ENCODE measurements at places on chromosomes 12 and 14. TPM values are rescaled to one million over a fixed set of nuclear protein-coding genes. Genes with fewer than 3 reads are reported as not detected.

GRCh38 chr12:107423531-107423930 lies 262.1 kb upstream of the PWP1 start:
- no peaks in the 10 kb centered on the region for H3K4me1 ChIP-seq
- no peak for DNase-seq
- no peaks in the 10 kb centered on the region for H3K27me3 ChIP-seq
- H3K4me3 ChIP-seq, result no peak overlapping the region

DNA sequence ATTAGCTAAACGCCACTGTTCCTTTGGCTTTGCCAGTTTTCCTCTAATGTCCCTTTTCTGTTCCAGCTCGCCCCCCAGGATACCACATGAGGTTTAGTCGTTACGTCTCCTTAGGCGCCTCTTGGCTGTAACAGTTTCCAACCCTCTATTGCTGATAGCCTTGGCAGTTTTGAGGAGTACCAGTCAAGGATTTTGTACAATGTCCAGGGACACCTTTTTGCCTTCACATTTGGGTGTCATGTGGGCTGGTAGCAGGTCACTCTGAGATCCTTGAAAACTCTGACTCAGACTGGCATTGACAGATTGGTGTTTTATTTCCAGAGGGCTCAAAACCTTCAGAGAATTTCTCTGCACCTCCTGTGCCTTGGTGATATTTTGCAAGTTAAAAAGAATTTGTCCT lies 14.1 kb downstream of the SH2B3 start:
- DNase-seq, result no peak
- H3K27ac ChIP-seq, result no peak overlapping the region
- H3K4me3 ChIP-seq, result no peak overlapping the region
- H3K27me3 ChIP-seq, result no peaks in the 10 kb centered on the region

DNA sequence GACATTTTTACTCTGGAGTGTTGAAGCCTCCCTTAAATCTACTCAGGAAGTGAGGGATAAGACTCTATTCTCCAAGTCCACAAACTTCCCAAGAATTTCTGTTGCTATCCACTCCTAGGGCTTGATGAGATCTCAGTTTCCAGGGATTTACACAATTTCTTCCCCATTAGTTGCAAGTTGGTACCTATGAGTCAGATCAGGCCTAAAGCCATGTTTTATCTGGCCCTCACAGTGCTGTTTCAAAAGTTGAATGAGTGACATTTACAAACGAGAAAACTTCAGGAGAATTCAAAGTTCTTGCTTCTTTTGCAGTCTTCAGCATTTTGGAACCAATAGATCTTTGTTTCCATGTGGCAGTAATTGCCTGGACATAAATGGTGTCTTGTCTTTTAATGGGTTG lies 156.4 kb upstream of the SYT10 start:
- DNase-seq, result no peak
- H3K36me3 ChIP-seq, result no peaks in the 10 kb centered on the region
- H3K4me1 ChIP-seq, result no peaks in the 10 kb centered on the region
- H3K27me3 ChIP-seq, result no peaks in the 10 kb centered on the region
- H3K27ac ChIP-seq, result no peak overlapping the region

- no peak overlapping the region for H3K4me3 ChIP-seq
- H3K36me3 ChIP-seq, result no peaks in the 10 kb centered on the region
- no peaks in the 10 kb centered on the region for H3K27me3 ChIP-seq
Observed at GRCh38 chr12:25853316-25854095, 105.0 kb upstream of the RASSF8 start.

DNA sequence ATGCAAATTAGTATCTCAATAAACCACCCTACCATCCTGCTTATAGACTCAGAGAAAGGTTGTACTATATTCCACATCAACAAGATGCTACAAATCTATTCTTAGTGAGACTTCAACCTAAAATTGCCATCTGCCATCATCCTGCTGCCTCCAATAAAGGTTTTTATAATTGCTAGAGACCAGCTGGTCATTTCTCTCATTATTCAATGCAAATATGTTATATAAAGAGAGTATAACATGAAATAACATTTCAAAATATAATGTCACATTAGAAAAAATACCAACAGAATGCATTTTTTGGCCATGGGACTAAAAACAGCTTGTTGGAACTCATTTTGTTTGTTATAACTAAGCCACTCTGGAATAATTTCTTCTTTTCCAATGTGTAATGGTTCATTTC lies 247.3 kb downstream of the LRIG3 start:
- H3K4me3 ChIP-seq, result no peak overlapping the region
- no peak for DNase-seq
- H3K4me1 ChIP-seq, result peaks cover 4% of the 10 kb centered on the region
- H3K27me3 ChIP-seq, result no peaks in the 10 kb centered on the region

DNA sequence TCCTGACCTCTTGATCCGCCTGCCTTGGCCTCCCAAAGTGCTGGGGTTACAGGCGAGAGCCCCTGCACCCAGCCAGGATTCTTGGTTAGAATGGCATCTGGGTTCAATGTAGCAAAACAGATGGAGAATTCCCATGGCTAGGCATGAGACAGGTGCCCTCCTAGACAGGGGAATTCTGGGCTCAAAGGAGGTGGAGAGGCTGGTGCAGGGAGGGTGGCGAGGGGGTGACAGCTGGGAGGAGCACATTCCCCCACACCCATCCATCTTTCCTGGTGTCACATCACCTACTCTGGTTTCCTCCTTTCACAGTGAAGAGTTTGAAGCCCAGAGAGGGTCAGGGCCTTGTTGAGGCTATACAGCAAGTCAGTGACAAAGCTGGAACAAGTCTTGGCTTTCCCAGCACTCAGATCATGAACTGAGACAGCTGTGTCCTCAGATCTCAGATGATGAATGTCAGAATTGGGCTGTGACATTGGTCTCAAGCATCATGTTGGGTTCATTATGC lies 2.8 kb downstream of the SERPINA1 start:
- no peak overlapping the region for H3K4me3 ChIP-seq
- no peaks in the 10 kb centered on the region for H3K27me3 ChIP-seq
- H3K36me3 ChIP-seq, result no peaks in the 10 kb centered on the region
- DNase-seq, result no peak
- no peak overlapping the region for H3K27ac ChIP-seq

- no peaks in the 10 kb centered on the region for H3K36me3 ChIP-seq
- H3K27me3 ChIP-seq, result no peaks in the 10 kb centered on the region
- H3K4me3 ChIP-seq, result no peak overlapping the region
- H3K4me1 ChIP-seq, result peaks cover 5% of the 10 kb centered on the region
- H3K27ac ChIP-seq, result no peak overlapping the region
Observed at GRCh38 chr14:78346747-78347146, 176.6 kb downstream of the NRXN3 start.

GRCh38 chr12:122079033-122079531 lies 526 bp downstream of the MLXIP start:
- H3K36me3 ChIP-seq, result peaks cover 5% of the 10 kb centered on the region
- H3K4me3 ChIP-seq, result peak overlapping the region; percentile 81
- DNase-seq, result peak; percentile 72
- H3K4me1 ChIP-seq, result no peaks in the 10 kb centered on the region

DNA sequence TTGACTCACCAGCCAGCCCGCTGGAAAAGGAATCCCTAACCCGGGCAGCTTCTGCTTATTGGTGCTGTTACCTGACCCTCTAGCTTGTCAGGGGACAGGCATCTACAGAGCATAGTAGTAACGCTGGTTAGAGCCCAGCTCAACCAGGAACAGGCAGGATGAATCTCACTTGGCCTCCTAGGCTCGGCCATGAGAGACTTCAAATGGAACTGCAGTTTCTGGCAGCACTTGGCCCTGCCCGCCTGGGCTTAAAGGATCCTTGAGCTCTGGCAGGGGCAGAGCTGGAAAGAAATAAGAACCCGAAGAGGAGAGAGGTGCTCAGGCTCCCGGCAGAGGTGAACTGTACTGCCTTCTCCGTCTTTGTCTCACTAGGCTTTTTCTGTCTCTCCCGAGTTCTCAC lies 2.3 kb upstream of the LHX5 start:
- peak; percentile 72 for DNase-seq
- no peak overlapping the region for H3K4me3 ChIP-seq
- peaks cover 92% of the 10 kb centered on the region for H3K27me3 ChIP-seq
- no peak overlapping the region for H3K27ac ChIP-seq

DNA sequence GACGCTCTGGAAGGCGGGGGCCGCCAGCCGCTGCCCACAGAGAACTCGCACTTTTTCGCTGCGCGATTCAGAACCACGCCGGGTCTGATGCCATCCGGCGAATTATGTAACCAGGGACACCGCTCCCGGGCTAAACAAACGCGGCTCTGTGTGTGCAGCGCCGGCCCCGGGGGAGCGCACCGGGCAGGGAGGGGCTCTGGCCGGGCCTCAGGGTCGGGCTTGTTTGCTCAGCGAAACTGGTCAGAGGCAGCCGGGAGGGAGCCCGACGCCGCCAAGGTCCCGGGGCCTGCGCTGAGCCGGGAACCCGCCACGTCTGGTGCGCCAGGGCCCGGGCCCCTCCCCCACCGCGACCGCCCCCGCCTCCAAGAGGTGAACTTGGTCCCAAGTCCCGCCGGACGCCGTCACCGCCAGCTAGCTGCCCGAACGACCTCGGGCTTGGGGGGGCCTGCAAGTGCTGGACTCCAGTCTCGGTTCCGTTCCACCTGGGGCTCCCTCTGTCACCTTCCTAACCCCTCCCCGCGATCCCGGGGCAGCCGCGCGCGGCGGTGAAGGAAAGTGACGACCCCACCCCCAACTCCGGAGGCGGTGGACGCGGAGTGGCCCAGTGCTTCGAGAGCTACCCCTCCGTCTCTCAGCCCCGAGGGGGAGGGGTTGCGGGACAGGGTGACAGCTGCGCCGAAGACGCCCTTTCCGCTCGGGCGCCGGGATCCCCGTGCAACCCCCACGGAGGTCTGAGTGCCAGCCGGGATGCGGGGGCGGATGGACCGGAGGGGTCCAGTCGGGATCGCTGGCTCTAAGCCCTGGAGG lies 848 bp downstream of the CTDSP2 start:
- peaks cover 15% of the 10 kb centered on the region for H3K4me1 ChIP-seq
- peak overlapping the region; percentile 81 for H3K27ac ChIP-seq
- H3K36me3 ChIP-seq, result no peaks in the 10 kb centered on the region
- no peaks in the 10 kb centered on the region for H3K27me3 ChIP-seq

GRCh38 chr12:130011611-130012385 lies 108.0 kb upstream of the TMEM132D start:
- H3K27me3 ChIP-seq, result no peaks in the 10 kb centered on the region
- no peak overlapping the region for H3K27ac ChIP-seq
- no peak overlapping the region for H3K4me3 ChIP-seq
- H3K36me3 ChIP-seq, result no peaks in the 10 kb centered on the region

PSEN1 gene
- 49.9 TPM for total RNA-seq

MDGA2 gene
- 2.1 TPM for total RNA-seq

RNF212B gene
- 0.39 TPM for total RNA-seq

BDKRB2 gene
- total RNA-seq, result 0.15 TPM

TRIM9 gene
- 0.98 TPM for total RNA-seq

TMEM233 gene
- total RNA-seq, result not detected

A2M gene
- 1.2 TPM for total RNA-seq

CARMIL3 gene
- total RNA-seq, result 5.8 TPM

DAO gene
- not detected for total RNA-seq

Data from H9 (cell line).